ENCODE measurements at places on chromosomes 2 and 18.
A peak's percentile ranks its signal among the peaks of the same experiment; 100 is the strongest.

GRCh38 chr2:190378880-190379237 lies 29.3 kb upstream of the MFSD6 start:
- H3K4me1 ChIP-seq = peaks cover 2% of the 10 kb centered on the region
- no peak overlapping the region for H3K4me3 ChIP-seq
- H3K27ac ChIP-seq = no peak overlapping the region
- H3K27me3 ChIP-seq = no peaks in the 10 kb centered on the region

- DNase-seq = no peak
- no peak overlapping the region for H3K27ac ChIP-seq
- H3K4me1 ChIP-seq = no peaks in the 10 kb centered on the region
- H3K27me3 ChIP-seq = peaks cover 4% of the 10 kb centered on the region
- no peak overlapping the region for H3K4me3 ChIP-seq
Measured at GRCh38 chr2:44825702-44826101, 115.8 kb upstream of the SIX3 start.

- H3K27me3 ChIP-seq = no peaks in the 10 kb centered on the region
- no peak overlapping the region for H3K27ac ChIP-seq
- peaks cover 2% of the 10 kb centered on the region for H3K36me3 ChIP-seq
- H3K4me3 ChIP-seq = no peak overlapping the region
- no peaks in the 10 kb centered on the region for H3K4me1 ChIP-seq
Measured at GRCh38 chr18:42334931-42335330, 379.9 kb downstream of the PIK3C3 start.

- DNase-seq = no peak
- H3K27me3 ChIP-seq = no peaks in the 10 kb centered on the region
- no peak overlapping the region for H3K4me3 ChIP-seq
- H3K4me1 ChIP-seq = peaks cover 27% of the 10 kb centered on the region
Measured at GRCh38 chr18:58687871-58688308, 16.6 kb downstream of the MALT1 start.

DNA sequence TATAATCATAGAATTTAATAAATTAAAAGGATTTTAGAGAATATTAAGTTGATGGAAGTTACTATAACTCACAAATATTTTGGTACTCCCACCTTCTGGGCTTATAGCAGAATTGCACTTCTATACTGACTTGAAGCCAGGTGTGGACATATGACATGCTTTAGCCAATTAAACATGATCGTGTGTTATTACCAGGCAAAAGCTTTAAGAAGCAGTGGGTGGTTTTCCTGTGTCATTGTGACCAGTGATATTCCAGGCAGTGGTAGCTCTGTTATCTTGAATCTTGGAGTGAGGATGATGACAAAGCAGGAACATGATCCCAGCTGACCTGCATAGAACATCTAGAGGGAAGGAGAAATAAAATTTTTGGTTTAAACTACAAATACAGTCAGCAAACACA lies 370.9 kb upstream of the ZEB2 start:
- no peak overlapping the region for H3K4me3 ChIP-seq
- no peaks in the 10 kb centered on the region for H3K27me3 ChIP-seq
- H3K4me1 ChIP-seq = peaks cover 2% of the 10 kb centered on the region
- no peak for DNase-seq

DNA sequence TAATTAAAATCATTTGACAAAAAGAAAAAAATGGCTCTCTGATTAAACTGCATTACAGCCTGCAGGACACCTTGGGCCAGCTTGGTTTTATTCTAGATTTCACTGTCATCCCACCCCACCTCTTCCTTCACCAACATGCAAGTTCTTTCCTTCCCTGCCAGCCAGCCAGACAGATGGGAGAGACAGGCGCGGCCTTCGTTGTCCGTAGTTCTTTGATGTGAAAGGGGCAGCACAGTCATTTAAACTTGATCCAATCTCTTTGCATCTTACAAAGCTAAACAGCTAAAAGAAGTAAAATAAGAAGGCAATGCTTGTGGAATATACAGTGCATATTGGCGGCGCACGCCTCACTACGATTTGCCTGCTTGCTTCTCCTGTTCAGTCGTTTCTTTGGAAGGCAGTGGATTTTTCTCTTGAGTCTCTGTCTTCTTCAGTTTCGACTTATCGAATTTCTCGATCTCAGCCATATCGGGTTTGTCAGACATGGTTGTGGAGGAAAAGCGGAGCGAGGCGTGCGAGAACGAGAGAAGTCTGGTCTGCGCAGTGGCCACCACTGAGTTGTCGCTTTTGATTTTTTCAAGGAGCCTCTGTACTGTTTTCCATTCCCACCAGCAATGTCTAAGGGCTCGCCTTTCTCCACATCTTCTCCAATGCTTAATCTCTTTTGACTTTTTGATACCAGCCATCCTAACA lies 22.4 kb downstream of the COLEC11 start:
- peaks cover 3% of the 10 kb centered on the region for H3K27me3 ChIP-seq
- no peaks in the 10 kb centered on the region for H3K36me3 ChIP-seq
- no peak overlapping the region for H3K4me3 ChIP-seq
- H3K27ac ChIP-seq = no peak overlapping the region
- DNase-seq = no peak
- no peaks in the 10 kb centered on the region for H3K4me1 ChIP-seq

- no peaks in the 10 kb centered on the region for H3K36me3 ChIP-seq
- no peak overlapping the region for H3K4me3 ChIP-seq
- no peaks in the 10 kb centered on the region for H3K4me1 ChIP-seq
Measured at GRCh38 chr2:220279840-220280239, 652.4 kb downstream of the SLC4A3 start.

- no peak overlapping the region for H3K27ac ChIP-seq
- H3K36me3 ChIP-seq = peaks cover 12% of the 10 kb centered on the region
- no peaks in the 10 kb centered on the region for H3K27me3 ChIP-seq
- H3K4me1 ChIP-seq = peaks cover 37% of the 10 kb centered on the region
- H3K4me3 ChIP-seq = no peak overlapping the region
Measured at GRCh38 chr2:20647738-20648137, 3.2 kb downstream of the HS1BP3 start.

GRCh38 chr2:16657671-16658070 lies 8.0 kb downstream of the CYRIA start:
- peak overlapping the region; percentile 96 for H3K27ac ChIP-seq
- no peaks in the 10 kb centered on the region for H3K27me3 ChIP-seq
- H3K4me1 ChIP-seq = peaks cover 76% of the 10 kb centered on the region
- H3K36me3 ChIP-seq = peaks cover 18% of the 10 kb centered on the region
- no peak for DNase-seq

- H3K4me1 ChIP-seq = peaks cover 20% of the 10 kb centered on the region
- no peak overlapping the region for H3K27ac ChIP-seq
Measured at GRCh38 chr2:230772156-230772555, 59.5 kb downstream of the CAB39 start.

DNA sequence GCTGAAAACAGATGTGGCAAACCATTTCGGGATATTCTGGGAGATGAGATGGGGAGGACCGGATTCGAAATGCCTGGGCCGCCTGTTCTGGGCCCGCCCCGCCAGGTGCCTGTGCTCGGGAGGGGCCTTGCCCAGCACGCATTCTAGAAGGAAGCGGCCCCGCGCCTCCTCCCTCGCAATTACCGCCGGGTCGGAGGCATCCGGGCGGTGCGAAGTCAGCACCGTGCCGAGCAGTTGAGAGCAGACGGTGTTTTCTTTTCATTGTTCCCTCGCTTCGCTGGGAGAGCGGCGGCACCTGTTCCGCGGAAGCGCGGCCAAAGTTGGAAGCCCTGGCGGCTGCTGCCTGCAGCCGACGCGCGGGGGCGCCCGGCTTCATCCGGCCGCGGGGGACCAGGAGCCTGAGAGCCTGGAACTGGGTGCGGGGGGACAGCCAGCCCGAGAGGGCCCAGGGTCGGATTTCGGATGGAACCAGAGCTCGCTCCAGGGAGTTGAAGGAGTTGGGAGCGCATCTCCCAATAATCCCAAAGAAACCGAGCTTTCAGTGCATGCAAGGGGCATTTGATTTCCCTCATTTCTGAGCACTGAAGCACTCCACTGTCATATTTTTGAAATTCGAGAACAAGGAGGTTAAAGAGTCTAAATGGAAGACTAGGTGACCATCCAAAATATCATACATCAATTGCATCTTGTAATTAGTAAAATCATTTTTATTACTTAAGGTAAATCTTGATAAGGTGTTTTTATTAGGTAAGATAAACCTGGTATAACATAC lies 241.8 kb upstream of the RAB12 start:
- H3K4me3 ChIP-seq = no peak overlapping the region
- no peak for DNase-seq
- no peaks in the 10 kb centered on the region for H3K36me3 ChIP-seq
- no peaks in the 10 kb centered on the region for H3K4me1 ChIP-seq
- H3K27me3 ChIP-seq = peaks cover 14% of the 10 kb centered on the region
- no peak overlapping the region for H3K27ac ChIP-seq

- no peak overlapping the region for H3K27ac ChIP-seq
- peaks cover 16% of the 10 kb centered on the region for H3K36me3 ChIP-seq
- no peak for DNase-seq
- H3K4me1 ChIP-seq = no peaks in the 10 kb centered on the region
- no peaks in the 10 kb centered on the region for H3K27me3 ChIP-seq
Measured at GRCh38 chr18:3209859-3210569, 9.8 kb downstream of the MYOM1 start.

- H3K36me3 ChIP-seq = peaks cover 43% of the 10 kb centered on the region
- H3K4me3 ChIP-seq = peak overlapping the region; percentile 88
- H3K27ac ChIP-seq = peak overlapping the region; percentile 95
- H3K4me1 ChIP-seq = peaks cover 83% of the 10 kb centered on the region
Measured at GRCh38 chr2:233084488-233084887, 24.3 kb downstream of the INPP5D start.

GRCh38 chr2:200679535-200679934 lies 93.7 kb downstream of the AOX1 start:
- no peak for DNase-seq
- no peak overlapping the region for H3K27ac ChIP-seq
- no peaks in the 10 kb centered on the region for H3K36me3 ChIP-seq
- no peaks in the 10 kb centered on the region for H3K4me1 ChIP-seq
- no peak overlapping the region for H3K4me3 ChIP-seq
- H3K27me3 ChIP-seq = peaks cover 1% of the 10 kb centered on the region

DNA sequence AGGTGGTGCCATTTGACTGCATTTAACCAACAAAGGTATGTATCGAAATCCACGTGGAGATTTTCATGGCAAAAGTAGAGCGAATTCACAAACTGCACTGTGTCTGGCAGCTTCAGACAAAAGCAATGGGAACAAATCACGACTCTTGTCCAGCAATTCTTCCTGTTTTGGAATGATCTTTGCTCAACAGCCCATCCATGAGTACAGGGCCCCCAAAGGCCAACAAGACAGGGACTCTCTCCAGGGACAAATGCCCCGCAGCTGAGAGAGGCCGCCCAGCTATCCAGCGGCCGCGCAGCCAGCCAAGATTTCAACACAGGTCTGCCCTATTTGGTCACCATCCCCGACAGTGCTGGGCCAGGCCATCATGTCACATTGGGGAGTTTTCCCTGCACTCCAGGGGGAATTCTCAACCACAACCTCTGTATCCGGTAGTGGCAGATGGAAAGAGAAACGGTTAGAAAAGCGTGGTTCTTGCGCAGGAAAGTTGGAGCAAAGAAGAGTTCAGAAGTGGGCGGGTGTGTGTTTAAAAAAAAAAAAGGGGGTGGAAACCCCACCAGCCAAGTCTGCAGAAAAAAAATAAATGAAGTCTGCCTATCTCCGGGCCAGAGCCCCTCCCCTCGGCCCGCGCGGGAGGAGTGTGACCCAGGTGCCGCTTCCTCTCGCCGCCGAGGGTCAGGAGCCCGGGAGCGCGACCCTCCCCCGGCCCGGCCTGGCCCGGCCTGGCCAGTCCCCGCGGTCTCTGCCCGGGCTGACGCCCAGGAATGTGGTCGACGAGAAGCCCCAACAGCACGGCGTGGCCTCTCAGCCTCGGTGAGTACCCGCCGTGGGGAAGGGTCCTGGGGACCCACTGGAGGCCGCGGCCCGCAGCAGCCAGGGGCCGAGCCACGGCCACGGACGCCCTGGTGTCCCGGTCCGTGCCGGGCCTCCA lies at the start of gene GYPC:
Gene GYPC (plus strand): TSS at position 659 of the 931 bp plus-strand sequence. CDS start 106 bp downstream, at position 765.
- H3K36me3 ChIP-seq = no peaks in the 10 kb centered on the region
- no peaks in the 10 kb centered on the region for H3K27me3 ChIP-seq
- peaks cover 32% of the 10 kb centered on the region for H3K4me1 ChIP-seq
- peak; percentile 31 for DNase-seq
- peak within 1 kb of the TSS; percentile 94 for H3K27ac ChIP-seq

GRCh38 chr2:235514627-235515363 lies 21.0 kb downstream of the AGAP1 start:
- peaks cover 2% of the 10 kb centered on the region for H3K27me3 ChIP-seq
- H3K4me1 ChIP-seq = no peaks in the 10 kb centered on the region

DNA sequence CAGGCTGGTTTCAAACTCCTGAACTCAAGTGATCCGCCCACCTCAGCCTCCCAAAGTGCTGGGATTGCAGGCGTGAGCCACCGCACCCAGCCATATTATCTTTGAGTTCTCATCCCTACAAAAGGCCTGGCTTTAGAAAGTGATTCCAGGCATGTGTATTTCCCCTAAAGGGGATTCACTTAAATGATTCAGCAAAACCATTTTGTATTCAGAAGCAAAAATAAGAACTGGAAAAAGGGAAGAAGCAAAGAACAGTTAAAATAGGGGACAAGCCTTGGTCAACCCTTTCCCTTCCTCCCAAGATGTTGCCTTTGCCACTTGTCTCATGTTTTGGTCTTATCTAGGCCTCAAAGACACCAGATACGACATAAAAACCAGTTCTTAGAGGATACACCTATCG lies 10.5 kb downstream of the TM4SF20 start:
- peaks cover 3% of the 10 kb centered on the region for H3K36me3 ChIP-seq
- H3K4me1 ChIP-seq = no peaks in the 10 kb centered on the region
- H3K27me3 ChIP-seq = peaks cover 4% of the 10 kb centered on the region
- no peak for DNase-seq
- H3K4me3 ChIP-seq = no peak overlapping the region
- no peak overlapping the region for H3K27ac ChIP-seq

DNA sequence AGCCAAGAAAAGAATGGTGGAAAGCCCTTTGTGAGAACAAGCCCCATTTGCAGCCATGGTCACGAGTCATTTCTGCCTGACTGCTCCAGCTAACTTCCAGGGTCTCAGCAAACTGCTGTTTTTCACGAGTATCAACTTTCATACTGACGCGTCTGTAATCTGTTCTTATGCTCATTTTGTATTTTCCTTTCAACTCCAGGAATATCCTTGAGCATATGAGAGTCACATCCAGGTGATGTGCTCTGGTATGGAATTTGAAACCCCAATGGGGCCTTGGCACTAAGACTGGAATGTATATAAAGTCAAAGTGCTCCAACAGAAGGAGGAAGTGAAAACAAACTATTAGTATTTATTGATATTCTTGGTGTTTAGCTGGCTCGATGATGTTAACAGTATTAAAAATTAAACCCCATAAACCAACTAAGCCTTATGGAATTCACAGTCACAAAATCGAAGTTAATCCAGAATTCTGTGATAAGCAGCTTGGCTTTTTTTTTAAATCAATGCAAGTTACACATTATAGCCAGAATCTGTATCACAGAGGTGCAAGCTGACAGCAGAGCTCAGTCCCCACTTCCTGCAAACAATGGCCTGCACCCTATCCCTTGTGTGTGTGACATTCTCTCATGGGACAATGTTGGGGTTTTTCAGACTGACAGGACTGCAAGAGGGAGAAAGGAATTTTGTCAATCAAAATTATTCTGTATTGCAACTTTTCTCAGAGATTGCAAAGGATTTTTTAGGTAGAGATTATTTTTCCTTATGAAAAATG lies 26.1 kb downstream of the SLC14A1 start:
- no peak overlapping the region for H3K27ac ChIP-seq
- H3K4me3 ChIP-seq = peak overlapping the region; percentile 38
- H3K27me3 ChIP-seq = peaks cover 9% of the 10 kb centered on the region

- H3K27me3 ChIP-seq = peaks cover 12% of the 10 kb centered on the region
- H3K4me1 ChIP-seq = no peaks in the 10 kb centered on the region
- no peak overlapping the region for H3K4me3 ChIP-seq
- DNase-seq = no peak
Measured at GRCh38 chr18:10367836-10368235, 86.6 kb upstream of the APCDD1 start.
